ENCODE measurements at places on chromosomes 5 and 9.
A peak's percentile ranks its signal among the peaks of the same experiment; 100 is the strongest.

- peak; percentile 72 for DNase-seq
Observed at GRCh38 chr5:67338421-67338820, 141.8 kb upstream of the CD180 start.

DNA sequence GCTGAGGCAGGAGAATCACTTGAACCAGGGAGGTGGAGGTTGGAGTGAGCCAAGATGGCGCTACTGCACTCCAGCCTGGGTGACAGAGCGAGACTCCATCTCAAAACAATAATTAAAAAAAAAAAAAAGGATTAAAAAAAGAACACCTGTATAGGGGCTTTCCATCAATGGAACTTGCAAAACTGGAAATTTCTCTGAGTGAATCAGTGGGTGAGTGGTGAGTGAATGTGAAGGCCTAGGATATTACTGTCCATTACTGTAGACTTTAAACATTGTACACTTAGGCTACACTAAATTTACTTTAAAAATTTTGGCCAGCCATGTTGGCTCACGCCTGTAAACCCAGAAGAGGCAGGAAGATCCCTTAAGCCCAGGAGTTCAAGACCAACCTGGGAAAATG is 5.7 kb upstream of the RARS1 start:
- no peak for DNase-seq

GRCh38 chr9:127965953-127966352 is 14.8 kb downstream of the EEIG1 start:
- no peak for DNase-seq

GRCh38 chr9:84991514-84991870 is 322.0 kb downstream of the NTRK2 start:
- no peak for DNase-seq

- DNase-seq = no peak
Observed at GRCh38 chr5:36855141-36855495, 21.5 kb upstream of the NIPBL start.

GRCh38 chr9:20925256-20926045 is 106.0 kb downstream of the HACD4 start:
- no peak for DNase-seq

GRCh38 chr5:89270901-89271300 is 387.9 kb upstream of the MEF2C start:
- no peak for DNase-seq

- no peak for DNase-seq
Observed at GRCh38 chr9:2934241-2934650, 90.4 kb upstream of the PUM3 start.

DNA sequence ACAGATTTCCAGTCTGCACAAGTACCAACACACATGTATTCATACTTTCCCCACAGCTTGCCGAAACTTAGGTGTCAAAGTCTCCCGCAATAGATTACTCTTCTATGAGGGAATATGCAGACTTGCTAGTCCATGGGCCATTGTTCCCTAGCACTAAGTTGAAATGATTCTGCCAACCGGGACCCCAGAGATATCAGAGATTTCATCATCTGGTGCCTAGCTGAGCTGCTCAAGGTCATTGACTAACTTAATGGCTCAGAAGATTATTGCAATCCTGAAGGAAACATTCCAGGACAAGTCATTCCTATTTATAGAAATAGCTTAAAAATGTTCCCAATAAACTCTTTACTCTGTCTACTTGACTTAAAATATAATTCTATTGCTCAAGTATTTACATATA is 202.6 kb downstream of the PIK3R1 start:
- peak; percentile 62 for DNase-seq

- peak; percentile 45 for DNase-seq
Observed at GRCh38 chr9:136944212-136944518, 373 bp downstream of the FBXW5 start.

- DNase-seq = no peak
Observed at GRCh38 chr9:104138243-104138868, 44.2 kb downstream of the SMC2 start.

DNA sequence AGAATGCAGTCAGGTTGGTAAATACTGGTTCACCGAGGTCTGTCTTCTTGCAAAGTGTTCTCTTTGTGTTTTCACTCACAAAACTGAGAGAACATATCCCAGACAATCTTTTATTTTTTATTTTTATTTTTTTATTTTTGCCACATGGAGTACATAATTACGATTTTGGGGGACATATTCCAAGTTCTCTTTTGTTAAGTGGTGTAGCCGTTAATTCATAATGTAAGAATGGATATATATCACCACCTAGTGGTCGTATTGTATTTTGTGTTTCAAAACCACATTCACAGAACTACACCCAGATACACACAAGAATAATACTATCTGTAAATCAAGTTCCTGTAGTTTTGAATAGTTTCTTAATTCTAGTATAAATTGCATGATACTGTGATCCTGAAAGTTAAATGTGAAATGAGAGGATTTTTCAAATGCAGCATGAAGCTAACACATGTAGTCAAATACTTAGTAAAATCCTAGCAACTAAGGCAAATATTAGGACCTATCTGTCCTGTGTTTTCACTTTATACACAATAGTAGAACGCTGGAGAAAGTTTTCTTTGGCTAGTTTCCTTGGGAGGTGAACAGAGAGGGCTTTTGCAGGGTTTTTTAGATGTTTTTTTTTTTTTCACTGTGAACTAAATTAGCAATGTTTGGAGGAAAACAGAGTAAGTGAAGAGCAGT is 92.7 kb downstream of the VCAN start:
- peak; percentile 67 for DNase-seq

DNA sequence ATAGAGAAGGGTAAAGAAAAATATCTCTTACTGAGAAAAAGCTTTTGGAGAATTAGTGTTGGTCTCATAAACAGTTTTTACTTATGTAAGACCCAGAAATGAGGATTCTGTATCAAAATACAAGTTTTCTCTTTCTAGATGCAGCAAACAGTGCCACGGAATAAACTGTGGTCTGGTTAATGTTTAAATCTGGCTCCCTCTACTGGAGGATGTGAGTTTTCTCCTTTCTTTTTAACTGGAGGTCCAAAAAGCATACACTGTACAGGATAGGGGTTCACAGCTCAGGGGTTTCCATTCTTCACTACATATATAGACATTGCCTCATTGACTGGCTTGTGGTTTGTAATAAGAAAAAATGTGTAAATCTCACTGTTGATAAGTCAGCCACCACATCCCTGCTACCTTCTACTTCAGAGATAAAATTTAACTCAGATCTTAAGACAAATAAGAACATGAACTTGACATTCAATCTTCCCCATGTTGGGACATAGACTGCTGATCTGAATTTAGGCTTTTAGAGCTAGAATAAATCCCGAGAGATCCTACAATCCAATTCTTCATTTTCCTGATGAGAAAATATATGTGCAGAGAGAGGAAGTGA is 98.9 kb downstream of the CFAP95 start:
- DNase-seq = peak; percentile 72

DNA sequence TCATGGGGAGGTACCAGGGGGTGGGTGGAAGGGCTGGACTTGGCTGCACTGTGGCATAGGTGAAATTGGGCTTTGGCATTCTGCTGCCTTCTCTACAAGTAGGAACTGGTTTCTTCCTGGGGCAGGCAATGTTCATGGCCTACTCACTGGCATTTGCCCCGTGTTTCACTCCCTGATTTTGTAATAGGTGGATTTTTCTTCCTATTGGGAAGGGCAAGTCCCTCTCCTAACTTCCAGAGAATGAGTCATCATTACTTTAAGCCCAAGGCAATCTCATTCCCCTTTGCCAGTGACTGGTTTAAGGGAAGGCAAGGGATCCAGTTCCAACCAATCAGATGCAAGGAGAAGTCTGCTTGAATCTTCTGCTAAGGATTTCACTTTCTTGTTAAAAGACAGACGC is 67.9 kb upstream of the ANKRD55 start:
- DNase-seq = peak; percentile 50

DNA sequence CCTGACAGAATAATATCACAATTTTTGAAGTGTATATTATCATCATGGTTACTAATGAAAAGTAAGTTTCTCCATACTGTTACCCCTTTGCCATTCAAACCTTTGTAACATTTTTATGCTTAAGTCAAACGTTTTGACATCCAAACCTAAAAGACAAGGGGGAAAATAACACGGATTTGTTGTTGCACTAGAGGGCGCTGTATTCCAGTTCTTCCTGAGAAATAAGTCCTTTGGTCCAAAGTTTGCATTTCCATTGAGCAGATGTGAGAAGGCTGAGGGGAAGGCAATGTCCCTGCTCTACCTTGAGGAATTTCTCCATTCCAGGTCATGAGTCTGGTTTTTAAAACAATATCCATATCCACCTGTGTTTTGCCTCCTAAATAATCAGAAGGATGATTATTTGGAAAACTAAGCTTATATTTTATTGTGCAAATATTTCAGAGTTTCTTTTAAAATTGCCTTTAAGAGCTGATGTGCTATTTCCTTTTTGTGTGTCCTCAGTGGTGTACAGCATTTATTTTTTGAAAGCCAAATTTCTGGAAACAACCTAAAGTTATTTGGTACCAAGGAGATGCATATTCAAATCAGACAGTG is 9.7 kb downstream of the LECT2 start:
- peak; percentile 90 for DNase-seq

GRCh38 chr5:150119421-150120061 is 33.2 kb upstream of the CSF1R start:
- no peak for DNase-seq

DNA sequence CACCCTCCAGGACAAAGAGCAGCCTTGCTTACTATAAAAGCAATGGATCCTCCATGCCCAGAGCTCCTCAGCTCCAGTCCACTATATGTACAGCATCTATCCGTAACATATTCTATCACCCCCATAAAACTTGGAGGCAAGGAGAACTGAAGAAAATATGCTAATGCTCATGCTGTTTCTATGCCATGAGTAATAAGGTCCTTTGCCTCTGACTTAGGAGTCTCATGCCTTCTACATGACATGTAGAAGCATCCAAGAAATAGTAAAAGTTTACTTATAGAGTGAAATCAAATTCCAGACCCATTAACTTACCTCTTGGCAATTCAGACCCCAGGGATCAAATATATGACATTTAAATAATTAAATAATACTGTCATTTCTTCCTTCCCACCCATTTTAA is 33.7 kb downstream of the SSBP2 start:
- peak; percentile 18 for DNase-seq

- peak; percentile 21 for DNase-seq
Observed at GRCh38 chr5:43854697-43855292, 251.8 kb downstream of the NNT start.

GRCh38 chr5:108637134-108637533 is 110.6 kb upstream of the FER start:
- DNase-seq = peak; percentile 81

DNA sequence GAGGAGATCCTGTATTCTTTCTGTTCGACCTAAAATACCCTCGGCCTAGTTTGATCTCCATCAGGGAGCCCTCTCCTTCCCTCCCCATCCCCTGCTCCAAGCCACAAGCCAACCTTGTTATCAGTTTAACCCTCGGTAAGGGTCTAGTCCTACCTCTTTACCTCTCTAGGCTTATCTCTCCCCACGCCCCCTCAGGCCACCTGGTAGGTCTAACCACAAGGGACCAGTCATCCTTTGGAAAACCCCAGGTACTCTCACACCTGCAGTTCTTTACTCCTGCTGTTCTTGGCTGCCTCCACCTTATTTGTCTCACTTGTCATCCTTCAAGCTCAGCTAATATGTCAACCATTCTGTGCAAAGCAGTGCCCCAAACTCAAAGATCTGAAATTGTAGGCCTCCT is 78.7 kb downstream of the RAD23B start:
- DNase-seq = no peak

GRCh38 chr9:95722141-95722540 is 153.3 kb upstream of the ERCC6L2 start:
- DNase-seq = no peak

DNA sequence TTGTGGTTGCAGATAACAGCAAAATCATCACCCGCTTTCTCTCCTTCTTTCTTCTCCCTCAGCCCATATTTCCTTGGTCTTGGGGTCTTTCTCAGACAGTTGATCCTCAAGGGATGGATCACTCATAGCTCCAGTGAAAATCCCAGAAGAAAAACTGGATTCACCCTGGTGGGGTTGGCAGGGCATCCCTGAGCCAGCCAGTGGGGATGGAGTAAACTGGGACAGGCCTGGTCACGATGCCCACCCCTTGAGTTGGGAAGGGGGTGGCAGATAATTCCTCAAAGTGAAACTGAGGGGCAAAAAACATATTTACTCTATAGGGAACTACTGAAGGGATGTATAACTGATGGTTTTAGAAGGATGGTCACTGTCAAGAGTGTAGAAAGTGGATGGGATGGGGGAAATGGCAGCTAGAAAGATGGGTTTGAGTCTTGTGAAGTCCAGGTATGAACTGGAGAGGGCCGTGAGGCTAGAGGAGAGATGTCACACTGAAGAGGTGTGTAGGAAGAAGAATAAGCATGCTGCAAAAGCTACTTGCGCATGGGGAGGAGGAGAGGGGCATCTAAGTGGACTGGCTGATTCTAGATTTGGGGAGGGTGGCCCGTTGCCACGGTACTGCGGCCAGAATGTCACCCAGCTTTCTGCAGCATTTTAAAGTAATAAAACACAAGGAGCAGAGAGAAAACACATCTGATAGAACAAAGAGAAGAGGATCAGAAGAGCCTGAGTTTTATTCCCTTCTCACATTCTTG is 162.8 kb downstream of the PJA2 start:
- DNase-seq = no peak

DNA sequence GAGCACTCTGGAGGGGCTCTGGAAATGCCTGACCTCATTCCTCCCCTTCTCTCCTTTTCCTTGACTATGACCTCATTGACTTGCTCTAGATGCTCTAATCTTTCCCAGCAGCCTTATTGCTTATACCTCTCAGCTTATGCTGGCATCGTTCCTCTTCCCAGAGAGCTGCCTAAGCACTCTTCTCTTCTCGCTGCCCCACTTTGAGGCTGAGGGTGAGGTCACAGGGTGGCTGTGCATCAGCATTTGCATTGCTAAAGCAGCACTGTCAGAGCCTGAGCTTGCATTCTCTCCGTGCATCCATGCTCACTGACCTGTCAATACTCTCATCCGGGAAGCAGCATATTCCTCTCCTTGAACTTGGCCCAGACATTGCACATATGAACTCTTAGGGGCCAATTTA is 96.4 kb upstream of the NTRK2 start:
- no peak for DNase-seq

- DNase-seq = peak; percentile 80
Observed at GRCh38 chr5:126339215-126339805, 83.9 kb upstream of the GRAMD2B start.

DNA sequence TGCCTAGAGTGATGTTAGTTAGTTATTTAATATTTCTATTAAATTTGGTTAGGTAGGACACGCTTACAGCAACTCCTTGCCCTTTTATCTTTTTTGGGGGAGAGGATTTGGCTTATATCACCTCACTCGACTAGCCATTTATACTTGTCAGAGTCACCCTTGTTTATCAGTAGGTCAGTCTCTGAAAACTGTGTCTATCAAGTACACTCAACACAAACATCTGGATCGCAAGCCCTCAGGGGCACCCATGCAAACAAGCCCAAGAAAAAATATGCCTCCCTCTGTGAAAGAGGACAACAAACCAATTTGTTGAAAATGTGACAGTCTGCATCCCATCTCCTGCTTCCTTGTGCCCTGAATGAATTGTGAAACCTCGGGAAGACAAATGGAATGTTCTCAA is 139.9 kb downstream of the PLCXD3 start:
- no peak for DNase-seq

- DNase-seq = no peak
Observed at GRCh38 chr5:146338774-146339714, at the start of gene POU4F3. TSS of gene POU4F3 (plus strand) at chr5:146338839. CDS start at chr5:146339113, 274 bp downstream.

Data from fibroblast of mammary gland (primary cell).